ENCODE measurements at places on chromosomes 4 and X.
A peak's percentile ranks its signal among the peaks of the same experiment; 100 is the strongest.

- no peak for DNase-seq
Observed at GRCh38 chr4:14400307-14400706, 602.0 kb upstream of the CPEB2 start.

GRCh38 chr4:120801137-120801758 lies 121.3 kb downstream of the PRDM5 start:
- no peak for DNase-seq

GRCh38 chrX:154370300-154371016 lies 4.0 kb downstream of the FLNA start:
- DNase-seq = no peak

DNA sequence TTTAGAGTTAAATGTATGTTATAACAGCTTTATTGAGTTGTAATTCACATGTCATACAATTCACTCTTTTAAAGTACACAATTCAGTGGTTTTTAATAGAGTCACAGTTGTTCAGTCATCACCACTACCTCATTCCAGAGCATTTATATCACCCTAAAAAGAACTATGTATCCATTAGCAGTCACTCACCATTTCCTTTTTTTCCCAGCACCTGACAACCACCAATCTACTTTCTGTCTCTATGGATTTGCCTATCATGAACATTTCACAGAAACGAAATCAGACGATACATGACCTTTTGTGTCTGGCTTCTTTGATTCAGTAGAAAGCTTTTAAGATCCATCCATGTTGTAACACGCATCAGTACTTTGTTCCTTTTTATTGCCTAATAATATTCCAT lies 52.9 kb upstream of the FRAS1 start:
- no peak for DNase-seq

DNA sequence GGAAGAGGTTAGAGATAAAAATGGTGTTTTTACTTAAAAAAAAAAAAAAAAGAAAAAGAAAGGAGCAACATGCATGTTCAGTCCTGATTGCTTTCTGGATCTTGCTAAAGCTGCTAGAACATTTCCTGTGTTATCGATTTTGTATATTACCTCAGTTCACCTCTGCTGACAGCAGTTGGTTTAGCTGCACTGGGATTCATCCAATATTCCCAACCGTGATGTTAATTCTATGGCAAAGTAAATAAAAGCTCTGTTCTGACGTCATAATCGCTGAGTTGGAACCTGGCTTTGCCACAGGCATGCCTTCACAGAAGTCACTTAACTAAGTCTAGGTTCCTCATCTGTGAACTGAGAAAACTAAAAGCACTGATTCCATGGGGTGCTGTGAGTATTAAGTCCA lies 90.7 kb upstream of the SORBS2 start:
- no peak for DNase-seq

DNA sequence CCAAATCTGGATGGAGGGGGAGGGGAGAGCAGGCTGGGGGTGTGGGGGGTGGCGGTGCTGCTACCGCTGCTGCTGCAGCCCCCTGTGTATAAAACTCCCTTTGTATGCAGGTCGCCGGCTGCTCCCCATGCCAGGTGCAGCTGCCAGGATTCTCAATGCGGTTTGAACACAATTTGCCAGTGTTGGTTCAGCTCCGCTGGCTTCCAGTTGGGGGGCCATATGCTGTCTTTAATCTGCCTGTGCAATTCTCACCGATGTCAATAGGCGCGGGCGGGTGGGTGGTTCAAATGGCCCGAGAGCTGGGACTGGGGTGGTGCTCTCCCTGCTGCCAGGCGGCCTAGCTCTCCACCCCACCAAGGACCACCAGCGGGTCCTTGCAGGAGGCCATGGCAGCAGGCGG lies 257.6 kb downstream of the BCOR start:
- DNase-seq = no peak

GRCh38 chrX:53471346-53471745 lies 37.2 kb upstream of the HSD17B10 start:
- DNase-seq = no peak

DNA sequence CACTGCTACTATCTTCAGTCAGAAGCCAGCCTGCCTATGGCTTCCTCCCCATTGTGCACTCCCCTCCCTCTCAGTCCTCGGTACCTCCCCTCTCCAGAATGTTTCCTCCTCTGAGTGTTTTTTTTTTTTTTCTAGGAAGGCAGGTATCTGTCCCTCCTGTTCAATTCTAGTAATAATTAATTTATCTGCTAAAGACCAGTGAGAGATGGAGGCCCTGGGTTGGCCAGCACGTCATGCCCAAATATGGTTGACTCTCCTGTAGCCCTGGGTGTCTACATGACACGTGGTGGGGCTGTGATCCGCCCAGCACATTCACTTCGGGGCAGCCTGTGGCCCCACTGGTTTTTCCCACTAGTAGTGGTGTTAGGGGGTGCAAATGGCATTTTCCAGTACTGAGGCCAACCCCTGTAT lies 1.8 kb downstream of the FLNA start:
- no peak for DNase-seq

DNA sequence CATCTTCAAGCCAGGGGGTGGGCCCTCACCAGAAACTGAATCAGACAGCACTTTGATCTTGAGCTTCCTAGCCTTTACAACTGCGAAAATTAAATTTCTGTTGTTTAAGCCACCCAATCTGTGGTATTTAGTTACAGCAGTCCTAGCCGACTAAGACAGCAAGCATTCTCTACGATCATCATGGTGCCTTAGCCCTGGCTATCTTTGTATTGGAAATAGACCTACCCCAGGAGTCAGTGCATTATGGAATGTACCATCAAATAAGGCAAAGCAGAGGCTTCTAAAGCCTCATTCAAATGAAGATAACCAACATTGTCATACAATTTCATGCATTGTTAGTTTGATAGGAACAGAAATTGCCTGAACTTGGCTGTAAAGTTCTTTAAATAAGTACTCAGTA lies 75.0 kb downstream of the PARM1 start:
- no peak for DNase-seq

- no peak for DNase-seq
Observed at GRCh38 chrX:101230636-101231035, 11.1 kb downstream of the DRP2 start.

- DNase-seq = no peak
Observed at GRCh38 chr4:106835919-106836318, 200.2 kb downstream of the DKK2 start.

DNA sequence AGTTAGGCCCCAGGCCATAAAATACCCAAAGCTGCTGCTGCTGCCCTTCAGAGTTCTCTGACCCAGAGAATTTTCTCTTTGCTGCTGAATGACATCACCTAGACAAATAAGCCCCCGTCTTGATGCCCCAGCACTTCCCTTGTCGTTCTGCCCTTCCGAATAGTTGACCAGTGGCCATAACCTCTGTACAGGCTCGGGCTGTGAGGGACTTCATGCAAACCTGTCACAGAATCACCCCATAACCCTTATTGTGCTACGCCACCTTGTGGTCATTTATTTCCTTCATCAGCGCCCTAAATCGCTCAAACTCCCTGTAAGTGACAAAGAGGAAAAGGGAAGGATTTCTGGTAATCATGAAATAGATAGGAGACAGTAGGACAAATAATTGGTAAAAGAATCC lies 18.8 kb downstream of the SPACA5 start:
- peak; percentile 60 for DNase-seq

DNA sequence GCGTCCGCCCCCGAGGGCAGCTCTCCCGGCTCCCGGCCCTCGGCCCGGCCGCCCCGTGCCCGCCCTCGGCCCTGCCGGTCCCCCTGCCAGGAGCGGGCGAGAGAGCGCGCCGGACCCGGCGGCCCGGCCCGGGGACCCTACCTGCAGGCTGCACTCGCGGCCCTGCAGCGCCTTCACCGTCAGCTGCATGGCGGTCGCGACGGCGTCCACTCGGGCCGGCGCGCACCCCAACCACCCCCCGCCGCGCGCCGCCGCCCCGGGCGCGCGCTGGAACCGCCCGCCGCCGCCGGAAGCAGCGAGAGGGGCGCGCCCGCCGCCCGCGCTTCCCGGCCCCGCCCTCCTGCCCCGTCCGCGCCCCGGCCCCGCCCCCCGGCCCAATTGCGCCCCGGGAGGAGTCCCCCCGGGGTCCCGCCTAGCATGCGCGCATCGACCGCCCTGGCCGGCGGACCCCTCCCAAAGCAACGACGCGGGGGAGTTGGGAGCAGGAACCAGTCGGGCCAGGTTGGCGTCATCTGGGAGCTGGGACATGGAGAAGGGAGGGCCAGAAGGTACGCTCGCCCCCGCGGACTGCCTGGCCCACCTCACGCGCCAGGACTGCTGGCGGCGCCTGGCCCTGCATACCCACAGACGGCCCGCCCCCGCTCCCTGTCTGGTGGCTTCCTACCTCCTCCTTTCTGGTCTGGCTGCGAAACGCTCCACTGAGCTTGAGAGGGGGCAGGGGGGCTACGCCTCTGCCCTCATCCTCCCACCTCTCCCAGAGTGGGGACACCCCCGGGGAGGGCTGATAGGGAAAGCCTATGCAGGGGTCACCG lies at the start of gene UBL4A:
UBL4A (minus strand) TSS at position 220 of the 812 bp plus-strand sequence; CDS start at position 189, 31 bp downstream.
- peak; percentile 63 for DNase-seq

- no peak for DNase-seq
Observed at GRCh38 chr4:73375328-73375741, 28.8 kb upstream of the ALB start.

DNA sequence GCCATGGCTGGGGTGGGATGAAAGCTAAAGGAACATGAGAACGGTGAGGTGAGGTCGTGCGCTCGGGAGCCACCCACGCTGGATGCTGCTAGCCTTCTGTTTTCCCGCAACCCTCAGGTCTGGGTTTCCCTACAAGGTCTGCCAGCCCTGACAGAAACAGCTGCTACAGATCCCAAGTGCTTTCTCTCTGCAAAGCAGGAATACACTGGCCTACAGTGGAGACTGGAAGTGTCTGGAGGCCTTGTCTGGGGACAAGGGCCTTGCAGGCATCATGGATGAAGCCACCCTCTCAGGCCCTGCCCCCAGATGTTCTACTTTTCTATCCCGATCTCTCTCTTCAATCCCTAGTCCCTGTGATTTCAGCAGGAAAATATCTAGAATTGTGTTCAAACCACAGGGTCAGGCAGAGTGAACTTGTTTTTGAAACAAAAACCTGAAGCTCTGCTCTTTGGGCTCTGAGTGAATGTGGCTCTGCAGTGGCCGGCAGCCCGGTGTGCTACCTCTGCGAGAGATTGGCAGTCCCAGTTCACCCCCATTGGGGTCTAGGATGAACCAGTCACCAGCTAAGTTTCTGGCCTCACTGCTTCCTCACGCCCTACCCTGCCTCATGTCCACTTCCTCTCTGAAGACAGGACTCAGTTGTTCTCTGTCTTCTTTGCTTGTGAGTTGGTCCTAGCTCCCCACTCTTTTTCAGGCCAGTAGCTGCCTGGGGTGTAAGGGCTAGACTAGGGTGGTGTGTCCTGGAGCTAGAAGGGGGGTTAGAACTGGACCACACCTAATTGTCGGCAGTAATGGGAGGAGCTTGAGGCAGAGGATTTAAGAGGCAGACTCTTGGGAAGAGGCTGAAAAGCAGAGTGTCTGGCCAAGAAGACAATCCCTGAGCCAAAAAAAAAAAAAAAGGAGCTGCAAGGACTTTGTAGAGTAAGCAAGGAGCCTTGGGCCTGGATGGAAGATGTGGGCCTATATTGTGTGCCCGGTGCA lies 89.6 kb downstream of the RTL5 start:
- no peak for DNase-seq

GRCh38 chr4:122827879-122828601 lies 1.4 kb downstream of the FGF2 start:
- peak; percentile 2 for DNase-seq

DNA sequence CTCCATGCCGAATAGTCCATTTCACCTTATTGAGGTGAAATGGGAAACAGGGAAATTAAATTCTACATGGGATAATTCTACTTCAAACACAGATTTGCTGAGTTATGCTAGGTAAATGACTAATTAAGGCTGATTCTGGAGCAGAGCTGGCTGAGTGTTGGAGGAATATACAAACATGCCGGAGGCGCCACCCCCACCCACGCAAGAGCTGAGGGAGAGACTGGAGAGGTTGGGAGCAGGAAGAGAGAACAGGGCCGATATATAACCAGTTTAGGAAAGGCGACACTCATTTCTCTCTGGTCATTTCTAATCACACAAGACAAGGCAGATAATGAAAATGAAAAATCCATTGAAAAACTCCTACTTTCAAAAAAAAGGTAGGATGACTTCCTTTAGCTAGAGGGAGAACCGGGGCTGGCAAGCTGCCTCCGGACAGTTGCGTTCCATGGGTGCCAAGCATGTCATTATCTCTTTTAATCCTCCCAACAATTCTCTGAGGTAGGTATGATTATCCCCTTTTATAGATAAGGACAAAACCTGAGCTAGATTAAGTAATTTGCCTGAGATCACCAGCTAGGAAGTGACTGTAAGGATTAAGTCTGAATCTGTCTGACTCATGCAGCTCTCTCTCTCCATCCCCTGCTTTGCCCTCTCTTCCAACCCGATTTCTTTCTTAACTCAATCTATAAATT lies 27.6 kb upstream of the CFAP299 start:
- DNase-seq = no peak

DNA sequence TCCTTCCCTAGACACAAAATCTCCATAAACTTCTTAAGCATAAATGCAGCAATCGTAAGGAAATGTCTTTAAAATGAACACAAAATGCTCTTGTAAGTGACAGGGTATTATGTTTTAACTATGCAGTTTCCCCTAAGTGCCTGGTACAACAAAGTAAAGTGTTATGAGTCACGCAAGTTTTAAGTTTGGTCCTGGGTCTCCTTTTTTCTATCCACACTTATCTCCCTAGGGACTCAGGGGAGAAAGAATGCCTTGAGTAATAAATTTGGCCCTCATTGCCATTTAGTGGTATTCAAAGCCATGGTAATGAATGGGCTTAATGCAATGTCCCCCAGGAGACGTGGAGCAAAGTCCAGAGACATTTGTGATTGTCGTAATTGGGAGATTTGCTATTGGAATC lies 149.1 kb downstream of the MAGEB17 start:
- DNase-seq = no peak

Data from NCI-H2227 treated with DMSO at 0.1 percent for 48 hours (cell line).